ENCODE measurements at places on chromosomes 1 and 21.

- DNase-seq, result peak; percentile 21
These were observed 176.2 kb downstream of the ROR1 start for GRCh38 chr1:63950023-63950422.

- peak; percentile 62 for DNase-seq
These were observed 4.1 kb downstream of the ZC3H12A start for GRCh38 chr1:37478451-37478881.

DNA sequence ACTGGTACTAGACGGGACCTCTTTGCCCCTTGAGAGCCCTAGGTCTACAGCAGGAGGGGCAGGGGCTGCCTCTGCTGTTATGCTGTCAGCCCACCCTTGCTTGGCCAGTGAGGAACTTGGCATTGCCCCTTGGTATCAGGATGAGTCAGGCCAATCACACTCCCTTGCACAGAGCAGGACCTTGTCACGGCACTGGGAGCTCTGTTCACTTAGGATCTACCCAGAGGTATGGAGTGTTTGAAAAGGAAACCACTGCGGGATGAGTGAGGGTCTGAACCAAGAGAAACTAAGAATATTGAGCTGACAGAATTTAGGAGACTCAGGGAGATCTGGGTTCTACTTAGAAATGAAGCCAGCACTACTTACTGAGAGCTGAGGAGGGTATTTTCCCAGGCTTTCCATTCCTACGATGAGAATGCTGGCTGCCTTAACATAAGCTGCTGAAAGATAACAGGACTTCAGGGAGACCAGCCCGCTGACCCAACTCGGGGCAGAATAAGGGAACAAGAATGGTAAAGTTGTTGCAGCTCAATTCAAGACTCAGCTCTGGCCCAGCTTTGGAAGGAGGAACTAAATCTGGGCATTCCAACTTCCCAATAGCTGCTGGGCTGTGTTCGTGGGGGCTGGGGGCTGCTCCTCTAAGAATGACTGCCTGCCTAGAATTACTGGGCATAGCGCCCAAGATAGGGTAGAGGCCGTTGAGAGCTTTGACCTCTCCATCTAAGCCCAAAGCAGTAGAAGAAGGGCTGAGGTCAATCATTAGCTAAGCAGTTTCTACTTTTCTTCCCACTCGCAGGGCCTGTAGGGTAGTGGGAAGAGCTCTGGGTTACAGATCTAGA is 1.5 kb downstream of the FABP3 start:
- DNase-seq, result no peak

- DNase-seq, result peak; percentile 21
These were observed 9.2 kb upstream of the SERTAD4 start for GRCh38 chr1:210223226-210223904.

DNA sequence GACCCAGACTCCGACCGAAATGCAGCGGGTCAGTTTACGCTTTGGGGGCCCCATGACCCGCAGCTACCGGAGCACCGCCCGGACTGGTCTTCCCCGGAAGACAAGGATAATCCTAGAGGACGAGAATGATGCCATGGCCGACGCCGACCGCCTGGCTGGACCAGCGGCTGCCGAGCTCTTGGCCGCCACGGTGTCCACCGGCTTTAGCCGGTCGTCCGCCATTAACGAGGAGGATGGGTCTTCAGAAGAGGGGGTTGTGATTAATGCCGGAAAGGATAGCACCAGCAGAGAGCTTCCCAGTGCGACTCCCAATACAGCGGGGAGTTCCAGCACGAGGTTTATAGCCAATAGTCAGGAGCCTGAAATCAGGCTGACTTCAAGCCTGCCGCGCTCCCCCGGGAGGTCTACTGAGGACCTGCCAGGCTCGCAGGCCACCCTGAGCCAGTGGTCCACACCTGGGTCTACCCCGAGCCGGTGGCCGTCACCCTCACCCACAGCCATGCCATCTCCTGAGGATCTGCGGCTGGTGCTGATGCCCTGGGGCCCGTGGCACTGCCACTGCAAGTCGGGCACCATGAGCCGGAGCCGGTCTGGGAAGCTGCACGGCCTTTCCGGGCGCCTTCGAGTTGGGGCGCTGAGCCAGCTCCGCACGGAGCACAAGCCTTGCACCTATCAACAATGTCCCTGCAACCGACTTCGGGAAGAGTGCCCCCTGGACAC is 534 bp downstream of the C1orf56 start:
- peak; percentile 78 for DNase-seq

GRCh38 chr1:230228236-230228897 is 161.3 kb downstream of the GALNT2 start:
- no peak for DNase-seq

All from GM03348 (cell line).